Uterine smooth muscle cell (primary cell): ENCODE measurements at places on chromosomes 7 and 10. TPM values are rescaled to one million over a fixed set of nuclear protein-coding genes. Genes with fewer than 3 reads are reported as not detected.

Gene CYP2C18
- total RNA-seq = not detected in 2 replicates

Gene PDGFA
- total RNA-seq = 7.3 and 20.4 TPM in 2 replicates

Gene NKX6-2
- under 0.01 TPM in 1 of 2 replicates, not detected in the other for total RNA-seq

Gene ANKRD61
- 0.44 TPM in 1 of 2 replicates, not detected in the other for total RNA-seq

Gene SLC29A4
- total RNA-seq = 0.66 and 3.6 TPM in 2 replicates

Gene PNPLA8
- total RNA-seq = 41.9 and 44.7 TPM in 2 replicates

Gene LRIT1
- not detected in 2 replicates for total RNA-seq

Gene ASB4
- total RNA-seq = not detected in 2 replicates

Gene ZNF365
- 6.1 and 9.0 TPM in 2 replicates for total RNA-seq
